Globus pallidus (tissue), 1 donor: ENCODE measurements at places on chromosomes 3 and 15.

- no peak for DNase-seq
These were observed 291.3 kb upstream of the TRIM42 start for GRCh38 chr3:140386357-140387100.

GRCh38 chr3:189467451-189467850, 163.7 kb upstream of the TP63 start:
- no peak for DNase-seq

DNA sequence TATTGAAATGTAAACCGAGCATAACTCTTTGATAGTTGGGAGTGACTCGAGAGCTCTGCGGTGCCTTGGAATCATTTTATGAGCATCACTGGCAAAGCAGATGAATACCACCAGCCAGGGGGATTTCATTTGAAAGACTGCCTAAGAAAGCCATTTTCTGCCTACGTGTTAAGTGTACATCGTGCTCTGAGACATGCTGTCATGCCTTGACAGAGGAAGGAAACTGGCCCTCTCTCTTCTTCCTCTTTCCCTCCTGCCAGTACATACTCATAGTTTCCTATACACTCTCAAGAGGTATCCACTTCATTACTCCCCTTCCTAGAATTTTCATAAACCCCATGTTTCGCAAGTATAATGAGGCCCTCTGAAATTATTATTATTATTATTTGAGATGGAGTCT, 8.8 kb downstream of the BCL2A1 start:
- DNase-seq: no peak

GRCh38 chr3:24523215-24523614, 28.6 kb upstream of the THRB start:
- no peak for DNase-seq

DNA sequence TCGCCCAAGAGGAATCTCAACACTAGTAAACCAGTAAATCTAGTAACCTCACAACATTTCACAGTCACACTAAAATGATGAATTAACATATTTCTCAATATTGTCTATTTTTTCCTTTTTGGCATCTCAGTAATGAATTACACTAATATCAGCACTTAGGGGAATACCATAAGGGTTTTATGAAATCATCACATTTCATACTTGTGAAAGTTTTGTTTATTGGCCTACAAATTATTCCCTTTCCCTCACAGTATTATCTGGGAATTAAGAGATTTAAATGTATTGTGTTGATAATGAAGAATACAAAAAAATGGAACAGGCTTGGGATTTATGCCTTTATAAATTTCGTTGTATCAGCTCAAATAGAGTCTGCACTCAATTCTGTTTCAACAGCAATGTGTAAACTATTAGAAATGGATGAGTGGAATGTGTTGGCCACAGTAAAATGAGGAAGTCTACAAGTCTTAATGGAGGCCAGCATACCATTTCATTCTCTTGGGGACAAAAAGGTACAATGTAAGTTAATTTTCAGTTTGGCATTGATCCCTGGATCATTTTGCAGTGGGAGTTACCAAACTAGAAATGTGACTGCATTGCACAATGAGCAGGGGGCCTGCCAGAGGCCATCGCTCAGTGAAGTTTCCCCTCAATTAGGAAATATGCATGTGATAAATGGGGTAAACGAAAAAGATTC, 195.4 kb downstream of the FMN1 start:
- DNase-seq: no peak

DNA sequence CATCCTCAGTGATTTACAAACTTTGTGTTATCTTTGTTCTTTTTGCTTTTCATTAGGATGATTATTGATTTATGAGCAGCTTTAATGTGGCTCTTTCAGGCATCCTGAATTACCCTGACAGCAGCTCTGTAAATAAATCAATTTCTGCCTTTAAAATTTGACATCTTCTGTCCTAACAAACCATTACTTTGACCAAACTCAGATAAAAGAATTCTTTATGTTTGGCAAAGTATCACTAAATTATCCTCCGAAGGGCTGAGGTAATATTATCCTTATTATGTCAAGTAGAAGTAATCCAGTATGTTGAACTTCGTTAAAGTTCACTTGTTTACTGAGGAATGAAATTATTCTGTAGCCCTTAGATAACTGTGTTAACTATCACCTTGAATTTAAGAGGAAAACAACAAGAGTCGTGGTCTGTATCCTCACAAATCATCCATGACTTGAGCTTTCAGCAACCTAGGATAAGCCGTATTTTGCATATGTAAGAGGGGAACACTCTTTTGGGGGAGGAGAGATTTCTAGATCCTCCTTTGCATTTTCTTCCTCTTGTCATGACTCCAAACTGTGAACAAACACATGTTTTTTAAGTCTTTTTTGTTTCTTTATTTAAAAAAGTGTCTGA, 173.2 kb upstream of the STAC start:
- DNase-seq: no peak

DNA sequence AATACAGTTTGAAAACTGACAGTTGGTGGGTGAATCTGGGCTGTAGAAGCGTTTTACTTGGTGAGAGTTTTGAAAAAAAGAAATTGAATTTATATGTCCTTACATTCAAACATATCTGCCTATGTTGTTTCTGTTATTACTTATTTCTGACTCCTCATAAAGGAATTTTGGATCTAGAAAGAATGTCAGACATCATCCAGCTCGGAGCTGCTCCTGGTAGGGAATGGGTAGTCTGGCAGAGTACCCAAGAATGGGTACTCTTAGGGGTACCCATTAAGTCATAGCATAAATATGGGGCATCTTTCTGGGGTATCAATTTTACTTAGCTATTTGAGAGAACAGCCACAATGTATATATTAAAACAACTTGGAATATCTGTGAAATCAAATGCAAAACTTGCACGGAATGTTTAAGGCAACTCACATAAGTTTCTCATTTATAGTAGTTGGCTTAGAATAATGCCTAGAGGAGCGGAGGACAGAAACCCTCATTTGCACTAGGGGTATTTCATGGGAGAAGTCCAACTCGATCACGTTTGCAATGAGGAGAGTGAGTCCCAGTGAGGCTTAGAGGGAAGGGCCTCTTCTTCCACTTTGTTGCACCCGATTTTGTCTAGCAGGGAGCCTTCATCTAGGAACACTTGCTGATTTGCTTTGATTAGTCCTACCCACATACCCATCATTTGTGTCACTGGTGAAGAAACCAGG, 2.4 kb upstream of the LARP6 start:
- DNase-seq: no peak

DNA sequence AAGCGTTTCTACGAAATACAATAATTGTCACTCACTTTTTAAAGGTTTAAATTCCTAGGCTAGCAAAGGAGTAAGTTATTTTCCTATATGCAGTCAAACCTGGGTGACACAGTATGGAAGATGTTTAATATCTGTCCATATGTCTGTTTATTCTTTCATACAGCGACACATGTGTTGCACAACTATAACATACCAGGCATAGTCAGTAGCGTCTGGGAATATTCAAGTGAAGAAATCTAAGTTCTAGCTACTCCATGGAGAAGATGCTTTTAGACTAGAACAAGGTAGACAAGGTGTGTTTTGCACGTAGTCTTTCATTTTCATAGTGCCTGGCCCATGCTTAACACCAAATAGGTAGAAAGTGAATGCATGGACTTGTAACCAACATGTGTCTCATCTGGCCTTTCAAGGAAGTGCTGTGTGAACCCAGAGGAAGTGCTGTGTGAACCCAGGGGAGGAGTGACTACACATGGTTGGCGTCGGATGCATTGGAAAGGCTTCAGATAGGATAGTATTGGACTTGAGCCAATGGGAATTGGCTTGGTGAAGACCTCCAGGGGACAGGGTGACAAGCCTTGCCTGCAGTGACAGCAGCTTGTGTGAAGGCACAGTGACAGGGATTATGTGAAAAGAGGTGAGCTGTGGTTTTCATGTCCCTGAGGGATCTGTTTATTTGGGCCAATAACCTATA, 267.0 kb downstream of the PTPRG start:
- no peak for DNase-seq

- DNase-seq: no peak
These were observed 34.8 kb upstream of the CCK start for GRCh38 chr3:42300778-42301177.

DNA sequence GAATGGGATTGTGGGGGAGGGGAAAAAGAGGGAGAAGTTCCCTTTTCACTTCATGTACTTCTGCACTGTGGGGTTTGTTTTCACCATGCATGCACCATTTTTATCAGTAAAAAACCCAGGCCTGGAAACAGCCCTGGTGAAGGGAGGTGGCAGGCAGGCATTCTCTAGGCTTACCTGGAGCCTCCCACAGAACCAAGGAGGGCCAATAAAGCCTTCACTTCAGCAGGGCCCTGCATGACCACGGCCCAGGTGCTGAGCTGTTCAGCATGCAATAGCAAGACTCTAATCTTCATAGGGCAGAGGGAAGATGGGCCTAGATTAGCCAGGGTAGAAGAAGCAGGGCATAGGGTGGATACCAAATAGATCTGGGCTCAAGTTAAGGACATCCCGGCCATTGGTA, 49.6 kb downstream of the SCN5A start:
- DNase-seq: no peak

DNA sequence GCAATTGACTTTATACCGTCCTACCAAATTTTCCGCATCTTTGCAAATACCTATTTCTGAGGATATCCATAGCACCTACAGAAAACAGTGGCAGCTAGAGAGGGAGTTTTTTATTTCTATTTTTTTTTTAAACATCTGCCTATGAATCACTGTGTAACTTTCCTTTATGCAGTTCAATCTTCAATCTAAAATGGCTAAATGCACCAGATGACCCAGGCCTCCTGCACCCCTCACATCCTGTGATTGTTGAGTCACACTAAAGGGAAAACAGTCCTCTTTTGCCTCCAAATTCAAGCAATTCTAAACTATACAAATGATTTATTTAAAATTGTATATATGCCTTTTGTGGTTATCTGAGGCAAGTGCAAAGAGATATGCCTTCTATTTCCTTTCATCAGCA, 20.1 kb upstream of the BCL6 start:
- DNase-seq: no peak

DNA sequence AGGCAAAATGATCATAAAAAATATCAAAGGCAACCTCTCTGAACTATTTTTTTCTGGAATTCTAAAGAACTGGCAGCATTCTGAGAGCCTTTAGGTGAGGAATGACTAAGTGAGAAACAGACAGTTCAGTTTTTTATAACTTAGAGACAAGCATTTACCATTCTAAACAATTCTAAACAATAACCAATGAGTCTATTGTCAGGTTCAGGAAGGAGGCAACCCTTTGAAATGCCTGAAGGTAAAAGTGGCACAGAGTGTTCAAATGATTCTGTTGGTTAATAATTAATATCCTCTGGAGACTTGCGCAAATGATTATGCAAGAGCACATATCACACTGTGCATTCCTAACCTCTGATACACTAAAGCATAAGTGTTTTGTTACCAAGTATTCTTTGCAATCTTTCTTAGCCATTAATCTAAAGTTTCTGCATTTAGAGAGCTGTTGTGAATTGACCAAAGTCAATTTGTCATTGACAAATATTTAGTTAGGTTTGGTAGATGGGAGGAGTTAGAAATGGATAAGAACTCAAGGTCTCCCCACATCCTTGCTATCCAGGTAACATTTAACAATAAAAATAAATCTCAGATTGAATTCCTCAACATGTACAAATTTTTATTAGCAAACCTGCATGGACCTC, 9.2 kb upstream of the TGFBR2 start:
- no peak for DNase-seq

GRCh38 chr3:123899300-123899865, 15.3 kb upstream of the MYLK start:
- DNase-seq: no peak
